Activated T-helper 9 cell treated with anti-CD3 and anti-CD28 coated beads, Interleukin-2, amount 50 U/mL, for 16 hours (primary cell): ENCODE measurements at places on chromosomes 6 and 20.

GRCh38 chr6:3748208-3749066 is 3.1 kb downstream of the PXDC1 start:
- no peak for DNase-seq

DNA sequence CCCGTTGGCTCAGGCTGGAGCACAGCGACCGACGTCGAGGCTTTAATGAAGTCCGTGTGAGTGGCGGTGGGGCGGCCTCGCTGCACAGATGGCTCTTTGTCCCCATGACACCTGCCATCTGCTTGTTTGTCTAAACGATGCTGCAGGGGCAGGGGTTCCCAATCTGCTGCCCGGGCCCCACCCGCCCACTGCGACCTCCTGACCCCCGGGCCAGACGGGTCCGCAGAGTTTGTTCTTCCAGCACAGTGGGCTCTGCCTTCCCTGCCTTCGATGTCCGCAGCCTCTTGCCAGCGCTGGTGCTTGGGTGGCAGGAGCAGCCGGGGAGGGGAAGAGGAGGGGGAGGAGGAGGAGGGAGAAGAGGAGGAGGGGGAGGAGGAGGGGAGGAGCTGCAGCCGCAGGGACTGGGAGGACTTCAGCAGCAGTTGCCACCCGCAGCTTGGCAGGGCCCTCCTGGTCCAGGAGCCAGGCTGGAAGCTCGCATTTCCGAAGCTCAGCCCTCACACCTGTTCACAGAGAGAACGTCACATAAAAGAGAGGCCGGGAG is 210.0 kb downstream of the DLL1 start:
- DNase-seq, result no peak

GRCh38 chr6:47076422-47077344 is 34.6 kb upstream of the ADGRF1 start:
- no peak for DNase-seq

DNA sequence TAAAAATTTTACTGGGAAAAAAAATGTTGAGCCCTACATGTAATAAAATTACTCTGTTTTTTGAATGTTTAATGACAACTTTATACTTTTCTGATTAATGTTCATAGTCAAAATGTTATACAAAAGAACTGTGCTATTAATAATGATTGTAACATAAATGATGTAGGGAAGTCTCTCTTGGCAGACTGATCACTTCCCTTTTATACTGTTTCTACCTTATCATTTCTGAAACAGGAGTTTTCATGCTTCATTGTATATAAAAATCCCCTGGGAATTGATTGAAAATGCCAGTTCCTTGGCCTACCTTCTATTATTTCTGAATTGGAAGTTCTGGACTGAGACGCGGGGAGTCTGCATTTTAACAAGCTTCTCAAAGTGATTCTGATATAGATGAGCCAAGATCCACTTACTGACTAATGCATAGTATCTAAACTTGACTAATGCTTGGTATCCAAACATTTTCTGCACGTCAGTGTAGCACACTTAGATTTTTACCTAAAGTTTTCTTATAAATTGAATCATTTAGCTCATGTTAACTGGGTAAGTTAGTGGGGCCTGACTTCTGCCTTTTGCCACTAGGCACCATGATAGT is 7.2 kb upstream of the HDAC2 start:
- no peak for DNase-seq

GRCh38 chr20:51547951-51548350 is 5.4 kb upstream of the NFATC2 start:
- no peak for DNase-seq

DNA sequence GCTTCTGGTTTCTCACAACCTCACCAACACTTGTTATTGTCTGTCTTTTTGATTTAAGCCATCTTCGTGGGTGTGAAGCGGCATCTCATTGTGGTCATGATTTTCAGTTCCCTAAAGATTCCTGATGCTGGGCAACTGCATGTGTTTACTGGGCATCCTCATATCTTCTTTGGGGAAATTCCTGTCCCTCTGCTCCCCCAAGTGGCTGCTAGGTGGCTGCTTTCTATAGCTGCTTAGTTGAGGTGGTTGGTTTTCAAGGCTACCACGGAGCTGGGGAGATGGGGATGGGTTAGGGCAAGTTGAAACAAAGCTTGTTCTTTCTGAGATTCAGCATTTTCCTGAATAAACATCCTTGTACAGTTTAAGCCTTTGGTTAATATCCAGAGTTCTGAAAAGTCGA is 403.9 kb upstream of the SULF2 start:
- no peak for DNase-seq

DNA sequence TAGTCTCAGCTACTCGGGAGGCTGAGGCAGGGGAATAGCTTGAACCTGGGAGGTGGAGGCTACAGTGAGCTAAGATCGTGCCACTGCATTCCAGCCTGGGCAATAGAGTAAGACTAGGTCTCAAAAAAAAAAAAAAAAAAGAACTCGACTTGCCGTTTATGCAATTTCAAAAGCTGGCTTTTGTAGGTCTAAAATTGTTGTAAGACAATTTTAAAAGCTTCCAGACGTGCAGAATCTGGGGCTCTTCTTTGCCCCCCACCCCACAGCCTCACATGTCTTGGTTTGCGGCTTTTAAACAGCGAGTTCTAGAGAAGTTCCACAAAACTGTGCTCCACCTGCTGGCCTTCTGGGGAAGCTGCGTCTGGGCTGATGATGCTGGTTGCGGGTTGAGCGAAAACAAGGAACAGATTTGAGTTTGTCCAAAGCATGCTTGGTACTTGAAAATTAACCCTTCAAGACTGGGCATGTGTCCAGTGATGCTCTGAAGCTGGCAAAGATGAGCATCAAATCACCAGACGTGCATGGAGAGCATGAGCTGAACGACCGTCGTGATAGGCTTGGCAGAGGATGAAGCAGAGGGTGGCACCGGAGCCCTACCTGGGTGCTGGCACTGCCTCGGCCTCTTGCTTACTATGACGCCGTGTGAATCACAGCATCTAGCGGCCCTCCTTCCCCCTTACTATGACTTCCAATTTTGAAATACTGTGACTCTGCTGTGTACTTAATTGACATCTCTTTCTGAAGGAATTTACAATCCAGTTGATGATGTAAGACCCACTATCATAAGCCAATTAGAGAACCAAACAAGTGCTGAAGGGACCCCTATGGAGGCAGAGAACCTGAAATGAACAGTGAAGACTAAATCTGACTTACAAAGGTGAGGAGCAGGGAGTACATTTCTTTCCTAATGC is 171.4 kb downstream of the GMPR start:
- DNase-seq, result peak; percentile 34

GRCh38 chr6:168934660-168935627 is 318.7 kb downstream of the THBS2 start:
- no peak for DNase-seq

DNA sequence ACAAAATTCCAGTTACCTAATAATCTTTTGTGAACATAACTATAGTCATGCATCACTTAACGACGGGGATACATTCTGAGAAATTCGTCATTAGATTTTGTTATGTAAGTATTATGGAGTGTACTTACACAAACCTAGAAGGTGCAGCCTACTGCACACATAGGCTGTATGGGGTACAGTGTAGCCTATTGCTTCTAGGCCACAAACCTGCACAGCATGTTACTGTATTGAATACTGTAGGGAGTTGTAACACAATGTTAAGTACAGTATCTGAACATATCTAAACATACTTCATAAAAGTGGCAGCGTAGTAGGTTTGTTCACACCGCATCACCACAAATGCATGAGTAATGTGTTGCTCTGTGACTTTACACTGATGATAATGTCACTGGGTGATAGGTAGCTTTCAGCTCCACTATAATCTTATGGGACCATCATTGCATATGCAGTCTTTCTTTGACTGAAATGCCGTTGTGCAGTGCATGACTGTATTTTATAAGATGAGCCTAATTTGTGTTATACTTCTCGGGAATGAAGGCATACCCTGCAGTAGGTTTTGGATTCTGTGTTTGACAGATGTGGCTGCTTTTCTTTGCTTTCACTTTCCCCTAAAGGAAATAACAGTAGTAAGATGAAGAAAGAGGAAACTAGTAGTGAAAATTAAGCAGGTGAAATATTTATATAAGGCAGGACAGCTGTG is 365.6 kb downstream of the FARS2 start:
- no peak for DNase-seq

DNA sequence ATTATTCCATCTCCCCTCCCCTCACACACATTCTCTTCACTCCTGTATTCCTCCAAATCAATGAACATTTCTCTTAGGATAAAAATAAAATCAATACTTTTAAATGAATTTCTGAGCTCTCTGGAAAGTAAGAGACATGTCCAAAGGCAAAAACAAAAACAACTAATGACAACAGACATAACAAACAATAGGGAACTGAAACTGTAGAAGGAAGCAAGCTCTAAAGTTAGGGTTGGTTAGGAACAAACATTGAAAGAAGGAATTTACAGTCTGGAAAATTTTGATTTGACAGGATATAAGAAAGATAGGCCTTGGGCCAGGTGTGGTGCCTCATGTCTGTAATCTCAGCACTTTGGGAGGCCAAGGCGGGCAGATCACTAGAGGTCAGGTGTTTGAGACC is 17.5 kb upstream of the MYCT1 start:
- DNase-seq, result no peak

GRCh38 chr6:49923826-49924225 is 40.1 kb downstream of the DEFB114 start:
- DNase-seq, result no peak

- DNase-seq, result no peak
These were observed 130.3 kb upstream of the SASH1 start for GRCh38 chr6:148212366-148212765.
